ENCODE measurements at places on chromosomes 7 and 10. TPM values are rescaled to one million over a fixed set of nuclear protein-coding genes. Genes with fewer than 3 reads are reported as not detected.

DNA sequence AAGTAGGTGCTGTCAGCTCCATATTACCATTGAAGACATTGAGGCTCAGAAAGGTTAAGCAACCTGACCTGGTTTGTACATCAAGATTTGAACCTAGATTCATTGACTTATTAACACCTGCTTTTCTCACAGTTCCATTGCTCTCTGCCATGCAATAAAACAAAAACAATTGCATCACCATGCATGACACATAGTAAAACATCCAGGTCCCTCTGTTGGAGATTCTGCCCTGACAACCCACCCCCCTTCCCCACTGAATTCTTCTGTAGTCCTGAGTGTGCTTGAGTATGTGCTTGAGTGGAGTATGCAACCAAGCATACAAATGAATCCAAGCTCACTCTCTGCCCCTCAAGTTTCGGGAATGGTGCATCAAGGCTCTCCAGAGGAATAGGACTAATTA, 6.0 kb upstream of the LMBR1 start:
- H3K36me3 ChIP-seq: no peaks in the 10 kb centered on the region
- H3K27ac ChIP-seq: no peak overlapping the region

DNA sequence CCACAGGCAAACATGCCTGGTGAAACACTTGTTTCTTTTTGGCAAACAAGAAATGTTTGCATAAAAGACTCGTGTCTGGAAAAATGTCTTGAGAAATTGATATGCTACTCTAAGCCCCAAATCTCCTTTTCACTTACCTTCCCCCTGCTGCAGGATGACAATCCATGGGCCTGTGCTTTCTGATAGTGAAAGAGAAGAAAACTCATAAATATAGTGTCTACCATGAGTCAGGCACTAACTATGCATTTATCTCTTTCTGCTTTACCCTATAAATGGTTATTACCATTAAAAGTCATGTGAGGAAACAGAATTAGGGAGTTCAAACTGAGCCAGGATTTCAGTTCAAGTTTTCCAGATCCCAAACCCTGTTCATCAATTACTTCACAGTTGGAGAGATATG, 6.6 kb upstream of the TARP start:
- H3K27me3 ChIP-seq: 0 out of 3 replicates have a peak, but pooled peaks cover 3% of the 10 kb centered on the region
- no peaks in the 10 kb centered on the region for H3K4me1 ChIP-seq
- no peaks in the 10 kb centered on the region for H3K36me3 ChIP-seq
- no peak for DNase-seq
- no peak overlapping the region for H3K4me3 ChIP-seq

The CDHR3 gene
- 8.2 TPM for total RNA-seq

- H3K4me1 ChIP-seq: peaks cover 42% of the 10 kb centered on the region
- peaks cover 9% of the 10 kb centered on the region for H3K36me3 ChIP-seq
- DNase-seq: no peak
These were observed 21.2 kb downstream of the CYP17A1 start for GRCh38 chr10:102815790-102816549.

DNA sequence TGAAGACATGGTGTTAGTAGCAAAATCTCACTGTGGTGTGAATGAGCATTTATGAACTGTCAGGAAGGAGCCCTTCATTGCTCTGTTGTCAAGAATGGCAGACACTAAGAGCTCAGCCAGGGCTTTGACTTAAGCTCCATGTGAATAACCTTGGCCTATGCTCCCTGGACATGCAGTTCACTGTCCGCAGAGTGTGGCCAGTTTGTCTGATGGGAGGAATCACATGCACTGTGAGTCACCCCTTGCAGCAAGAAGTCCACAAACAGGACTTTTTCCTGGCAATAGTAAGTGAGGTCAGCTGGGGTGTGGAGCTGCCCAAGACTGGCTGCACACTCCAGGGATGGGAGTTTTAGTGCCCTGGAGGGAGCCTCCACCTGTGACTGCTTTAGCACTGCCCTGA, 49.5 kb downstream of the ZNF37A start:
- DNase-seq: peak; percentile 74
- no peak overlapping the region for H3K4me3 ChIP-seq
- no peaks in the 10 kb centered on the region for H3K27me3 ChIP-seq
- H3K36me3 ChIP-seq: no peaks in the 10 kb centered on the region
- H3K4me1 ChIP-seq: peaks cover 22% of the 10 kb centered on the region

GRCh38 chr10:59633063-59633462, 76.6 kb downstream of the SLC16A9 start:
- no peak overlapping the region for H3K4me3 ChIP-seq
- no peak overlapping the region for H3K27ac ChIP-seq
- H3K27me3 ChIP-seq: no peaks in the 10 kb centered on the region
- no peaks in the 10 kb centered on the region for H3K36me3 ChIP-seq

- no peak overlapping the region for H3K27ac ChIP-seq
- H3K4me1 ChIP-seq: no peaks in the 10 kb centered on the region
- no peaks in the 10 kb centered on the region for H3K27me3 ChIP-seq
- no peak overlapping the region for H3K4me3 ChIP-seq
- DNase-seq: no peak
- peaks cover 78% of the 10 kb centered on the region for H3K36me3 ChIP-seq
These were observed 74.8 kb downstream of the HIPK2 start for GRCh38 chr7:139702811-139703486.

The MMRN2 gene
- not detected for total RNA-seq

The GCK gene
- not detected for total RNA-seq

The SND1 gene
- total RNA-seq: 170 TPM

GRCh38 chr7:75961218-75961617, 33.2 kb downstream of the TMEM120A start:
- no peak for DNase-seq
- H3K4me1 ChIP-seq: peaks cover 74% of the 10 kb centered on the region
- H3K27me3 ChIP-seq: no peaks in the 10 kb centered on the region
- H3K36me3 ChIP-seq: peaks cover 27% of the 10 kb centered on the region

- no peaks in the 10 kb centered on the region for H3K27me3 ChIP-seq
- H3K36me3 ChIP-seq: no peaks in the 10 kb centered on the region
- no peak overlapping the region for H3K27ac ChIP-seq
- no peak for DNase-seq
These were observed 22.0 kb upstream of the ICA1 start for GRCh38 chr7:8283968-8284367.

DNA sequence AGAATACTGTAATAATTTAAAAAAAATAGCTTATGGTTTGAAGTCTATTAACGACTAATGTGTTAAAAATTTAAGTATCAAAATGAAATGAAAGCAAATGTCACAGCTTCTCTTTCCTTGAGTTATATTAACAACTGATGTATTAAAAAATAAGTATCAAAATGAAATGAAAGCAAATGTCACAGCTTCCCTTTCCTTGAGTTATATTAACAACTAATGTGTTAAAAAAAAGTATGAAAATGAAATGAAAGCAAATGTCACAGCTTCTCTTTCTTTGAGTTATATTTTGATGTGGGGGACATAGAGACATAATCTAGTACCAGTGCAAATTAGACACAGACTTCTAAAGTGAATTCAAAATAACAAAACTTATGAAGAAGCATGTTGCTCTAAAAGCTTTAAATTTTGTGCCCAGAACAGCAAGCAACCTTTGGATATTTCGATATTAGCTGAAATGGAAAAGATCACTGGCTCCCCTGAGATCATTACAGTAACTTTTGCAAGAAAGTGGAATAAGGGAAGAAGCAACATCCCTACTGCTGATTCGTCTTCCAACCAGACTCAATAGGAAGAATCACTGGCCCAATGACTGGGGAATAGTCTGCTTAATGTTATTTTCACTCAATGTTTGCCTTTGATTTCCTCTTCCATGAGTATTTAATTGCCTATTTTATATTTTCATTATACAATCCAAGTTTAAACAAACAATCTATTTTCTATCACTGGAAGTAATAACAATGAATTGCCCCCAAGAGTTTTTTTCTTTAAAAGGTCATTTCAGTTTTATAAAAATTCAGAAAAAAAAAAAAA, 8.0 kb downstream of the SKAP2 start:
- no peak overlapping the region for H3K4me3 ChIP-seq
- H3K27ac ChIP-seq: no peak overlapping the region
- H3K4me1 ChIP-seq: peaks cover 18% of the 10 kb centered on the region
- no peak for DNase-seq
- no peaks in the 10 kb centered on the region for H3K27me3 ChIP-seq
- H3K36me3 ChIP-seq: no peaks in the 10 kb centered on the region

DNA sequence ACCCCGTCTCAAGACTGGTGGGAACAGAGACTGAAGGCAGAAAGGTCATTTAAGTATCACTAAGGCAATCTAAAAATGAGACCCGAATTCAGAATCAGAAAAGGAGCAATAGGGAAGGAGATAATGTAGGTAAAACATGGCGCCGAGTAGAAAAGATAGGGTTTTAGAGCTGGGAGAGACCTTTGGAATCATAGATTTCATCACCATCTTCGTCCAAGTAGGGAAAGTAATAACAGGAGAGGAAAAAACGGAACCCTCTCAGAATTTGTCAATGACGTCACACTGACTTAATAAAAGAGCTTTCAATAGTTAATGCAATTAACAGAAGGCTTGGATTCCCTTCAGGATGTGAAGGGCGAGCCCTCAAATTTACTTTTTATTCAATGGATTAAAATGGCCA, 1.0 kb upstream of the UBN2 start:
- DNase-seq: peak; percentile 13
- H3K4me1 ChIP-seq: peaks cover 25% of the 10 kb centered on the region
- H3K36me3 ChIP-seq: no peaks in the 10 kb centered on the region
- H3K27ac ChIP-seq: no peak overlapping the region
- H3K4me3 ChIP-seq: peak overlapping the region; percentile 95

DNA sequence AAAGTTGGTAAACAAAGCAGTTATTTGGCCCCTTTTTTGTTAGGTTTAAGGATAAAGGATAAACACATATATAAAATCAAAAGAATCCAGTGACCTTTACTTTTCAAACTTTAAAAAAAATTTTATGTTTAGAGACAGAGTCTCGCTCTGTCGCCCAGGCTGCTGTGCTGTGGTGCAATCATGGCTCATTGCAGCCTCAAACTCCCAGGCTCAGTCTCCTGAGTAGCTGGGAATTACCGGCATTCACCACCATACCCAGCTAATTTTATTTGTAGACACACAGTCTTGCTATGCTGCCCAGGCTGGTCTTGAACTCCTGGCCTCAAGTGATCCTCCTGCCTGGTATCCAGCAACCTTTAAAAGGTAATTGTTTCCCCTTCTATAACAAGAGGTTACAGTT, 31.3 kb downstream of the GNA12 start:
- H3K4me1 ChIP-seq: peaks cover 76% of the 10 kb centered on the region
- H3K27me3 ChIP-seq: no peaks in the 10 kb centered on the region
- H3K4me3 ChIP-seq: no peak overlapping the region
- no peak for DNase-seq
- no peak overlapping the region for H3K27ac ChIP-seq

The RBP3 gene
- total RNA-seq: not detected

- no peak for DNase-seq
- H3K4me1 ChIP-seq: no peaks in the 10 kb centered on the region
- H3K27me3 ChIP-seq: no peaks in the 10 kb centered on the region
- H3K36me3 ChIP-seq: no peaks in the 10 kb centered on the region
- no peak overlapping the region for H3K27ac ChIP-seq
These were observed 77.8 kb downstream of the CPEB3 start for GRCh38 chr10:92213049-92213448.

- peaks cover 15% of the 10 kb centered on the region for H3K27me3 ChIP-seq
- H3K4me3 ChIP-seq: no peak overlapping the region
- DNase-seq: no peak
- H3K36me3 ChIP-seq: no peaks in the 10 kb centered on the region
- no peaks in the 10 kb centered on the region for H3K4me1 ChIP-seq
- H3K27ac ChIP-seq: no peak overlapping the region
These were observed 874 bp upstream of the RBP3 start for GRCh38 chr10:47347303-47347675.

GRCh38 chr10:21464134-21464533, 61.3 kb downstream of the SKIDA1 start:
- no peak overlapping the region for H3K4me3 ChIP-seq
- no peaks in the 10 kb centered on the region for H3K4me1 ChIP-seq

- H3K4me1 ChIP-seq: no peaks in the 10 kb centered on the region
- no peaks in the 10 kb centered on the region for H3K36me3 ChIP-seq
- H3K27me3 ChIP-seq: 0 out of 3 replicates have a peak, but pooled peaks cover 3% of the 10 kb centered on the region
- no peak for DNase-seq
- no peak overlapping the region for H3K27ac ChIP-seq
These were observed 104.6 kb downstream of the HECW1 start for GRCh38 chr7:43217055-43217454.

- no peak overlapping the region for H3K27ac ChIP-seq
- H3K36me3 ChIP-seq: no peaks in the 10 kb centered on the region
- peak; percentile 64 for DNase-seq
- H3K4me1 ChIP-seq: peaks cover 54% of the 10 kb centered on the region
- peaks cover 5% of the 10 kb centered on the region for H3K27me3 ChIP-seq
These were observed 4.1 kb upstream of the PLAU start for GRCh38 chr10:73906524-73907447.
